ENCODE measurements at places on chromosomes 3 and 15.

- no peak for DNase-seq
Measured at GRCh38 chr15:76239786-76240185, 71.5 kb downstream of the ETFA start.

- DNase-seq, result no peak
Measured at GRCh38 chr3:17166369-17166768, 281.6 kb downstream of the PLCL2 start.

DNA sequence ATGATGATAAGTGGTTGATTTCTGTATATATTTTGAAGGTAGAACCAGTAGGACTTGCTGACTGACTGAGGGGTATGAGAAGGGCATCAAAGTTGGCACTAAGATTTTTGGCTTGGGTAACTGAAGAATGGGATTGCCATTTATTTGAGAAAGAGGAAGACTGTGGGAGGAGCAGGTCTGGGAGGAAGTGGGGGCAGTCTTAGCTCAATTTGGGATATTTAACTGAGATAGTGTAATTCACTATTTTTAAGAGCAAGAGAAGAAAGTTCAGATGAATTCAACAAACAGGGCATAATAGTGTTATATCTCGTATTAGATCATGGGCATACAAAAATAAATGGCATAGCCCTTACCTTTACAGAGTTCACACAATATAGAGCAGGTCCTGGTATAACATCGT lies 1.7 kb downstream of the BUB1B start:
- no peak for DNase-seq

DNA sequence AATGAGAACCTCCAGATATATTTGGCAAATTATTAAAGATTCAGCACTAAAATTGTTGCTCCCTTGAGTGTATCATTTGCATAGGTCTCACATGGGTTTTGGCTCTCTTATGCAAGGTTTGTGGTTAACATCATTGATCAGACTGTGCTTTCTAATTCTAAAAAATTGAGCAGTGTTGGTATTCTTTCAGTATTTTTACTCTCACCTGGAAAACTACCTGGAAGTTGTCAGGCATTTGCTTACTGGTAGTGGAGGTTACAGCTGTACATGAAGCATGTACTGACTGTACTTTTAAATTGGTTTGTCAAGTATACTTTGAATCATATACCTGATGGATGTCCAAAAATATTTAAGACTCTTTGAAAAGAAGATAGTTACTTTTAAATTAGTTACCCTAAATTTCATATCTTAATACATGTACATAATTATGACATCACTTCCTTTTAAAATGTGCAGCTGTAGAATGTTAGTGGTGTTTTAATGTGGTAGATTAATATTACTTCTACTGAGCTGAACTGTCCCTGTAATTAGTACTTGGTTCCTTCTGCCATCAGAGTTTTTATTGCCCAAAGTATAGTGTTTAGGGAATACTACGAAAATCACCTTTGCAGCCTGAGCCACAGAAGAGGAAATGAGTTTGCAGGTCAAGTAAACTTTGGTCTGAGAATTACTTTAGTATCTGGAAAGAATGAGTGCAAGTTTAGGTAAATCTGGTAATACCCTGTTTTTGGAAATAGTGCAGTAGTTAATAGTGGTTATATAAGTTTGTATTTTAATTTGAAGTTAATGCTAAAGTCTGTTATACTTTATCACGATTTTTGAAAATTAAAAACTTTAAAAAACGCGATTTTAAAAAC lies 2.8 kb downstream of the CHD2 start:
- no peak for DNase-seq

- no peak for DNase-seq
Measured at GRCh38 chr3:143367171-143367570, 247.6 kb downstream of the CHST2 start.

DNA sequence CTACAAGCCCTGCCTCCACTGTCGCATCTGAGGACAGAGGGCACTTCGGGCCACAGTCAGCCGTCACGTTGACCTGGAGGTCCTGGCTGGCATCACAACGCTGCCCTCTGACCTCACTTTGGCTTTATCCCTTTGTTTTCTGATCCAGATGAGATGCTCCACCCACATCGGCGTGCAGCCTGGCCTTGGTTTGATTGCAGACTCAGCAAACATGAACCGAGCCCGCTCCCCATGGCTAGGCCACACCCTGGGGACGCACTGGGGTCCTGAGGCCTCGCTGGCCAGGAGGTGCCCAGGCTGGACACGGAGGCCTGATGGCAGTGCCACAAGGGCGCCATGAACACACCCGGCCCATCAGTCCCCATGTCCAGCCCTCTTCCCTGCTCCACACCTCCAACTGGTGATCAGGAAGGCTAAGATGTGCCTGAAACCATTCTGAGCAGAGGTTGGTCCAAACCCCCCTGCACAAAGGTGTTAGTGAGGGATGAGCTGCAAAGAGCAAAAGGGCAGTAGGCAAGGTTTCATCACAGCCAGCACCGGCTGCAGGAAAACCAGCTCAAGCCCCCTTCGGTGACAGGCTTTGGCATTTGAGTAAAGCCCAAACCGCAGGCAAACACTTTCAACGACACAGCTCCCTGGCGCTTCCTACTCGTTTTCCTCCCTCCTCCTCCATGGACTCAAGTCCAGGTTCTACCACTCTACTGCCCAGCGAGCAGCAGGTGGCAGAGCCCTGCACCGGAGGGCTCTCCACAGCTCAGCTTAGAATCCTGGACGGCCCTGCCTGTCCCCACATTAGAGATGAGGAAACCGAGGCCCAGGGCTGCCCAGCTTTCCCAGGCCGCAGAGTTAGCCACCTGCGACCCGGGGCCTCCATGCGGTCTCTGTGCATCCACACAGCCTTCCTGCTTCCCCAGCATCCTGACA lies 165.8 kb downstream of the NUP210 start:
- no peak for DNase-seq

DNA sequence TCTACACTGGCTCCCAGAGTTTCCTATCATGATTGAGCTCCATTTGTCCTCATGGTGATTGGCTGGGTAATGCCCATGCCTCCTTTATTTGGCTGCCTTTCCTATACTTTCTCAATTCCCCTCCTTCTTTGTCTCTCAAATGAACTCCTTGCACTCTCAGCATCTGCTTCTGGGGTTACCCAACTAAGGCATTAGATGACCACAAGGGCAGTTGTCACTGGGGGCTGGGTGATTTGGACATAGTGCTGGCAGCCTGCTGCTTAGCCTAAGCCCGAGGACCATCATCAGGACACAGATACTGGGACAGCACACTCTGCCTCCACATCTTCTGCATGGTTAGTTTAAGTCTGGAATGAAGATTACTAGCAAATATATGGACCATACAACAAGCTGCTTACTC lies 49.2 kb upstream of the LRRFIP2 start:
- DNase-seq, result no peak

GRCh38 chr15:90519688-90520087 lies 10.0 kb upstream of the CRTC3 start:
- no peak for DNase-seq

- DNase-seq, result no peak
Measured at GRCh38 chr15:53031469-53031868, 241.3 kb upstream of the ONECUT1 start.

- DNase-seq, result no peak
Measured at GRCh38 chr3:170642882-170643601, 57.2 kb upstream of the SLC7A14 start.

DNA sequence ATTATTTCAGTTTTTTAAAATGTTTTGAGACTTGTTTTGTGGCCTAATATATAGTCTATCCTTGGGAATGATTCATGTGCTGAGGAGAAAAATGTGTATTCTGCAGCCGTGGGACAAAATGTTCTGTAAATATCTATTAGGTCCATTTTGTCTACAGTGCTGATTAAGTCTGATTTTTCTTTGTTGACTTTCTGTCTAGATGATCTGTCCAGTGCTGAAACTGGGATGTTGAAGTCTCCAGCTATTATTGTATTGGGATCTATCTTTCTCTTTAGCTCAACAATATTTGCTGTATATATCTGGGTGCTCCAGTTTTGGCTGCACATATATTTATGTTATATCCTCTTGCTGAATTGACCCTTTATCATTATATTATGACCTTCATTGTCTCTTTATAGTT lies 85.2 kb downstream of the UBE2E2 start:
- DNase-seq, result no peak

DNA sequence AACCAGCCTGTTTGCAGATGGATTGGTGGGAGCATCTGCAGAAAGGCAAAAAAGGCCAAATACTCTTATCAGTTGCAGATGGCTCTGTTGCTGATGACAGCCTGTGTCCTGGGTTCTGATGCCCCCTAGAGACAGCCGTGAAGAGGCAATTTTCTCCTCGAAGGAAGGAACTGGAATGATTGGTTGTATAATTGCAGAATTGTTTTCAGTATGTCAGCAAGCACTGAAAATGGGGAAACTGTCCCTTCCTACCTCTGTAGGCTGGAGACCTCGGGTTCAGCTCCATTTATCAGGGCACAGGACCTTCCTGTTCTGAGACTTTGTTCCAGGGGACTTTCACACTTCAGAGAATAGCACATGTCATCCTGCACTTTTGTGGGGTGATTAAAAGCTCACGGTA lies 103.0 kb downstream of the PGPEP1L start:
- no peak for DNase-seq

- DNase-seq, result no peak
Measured at GRCh38 chr15:75170711-75171341, 30.9 kb upstream of the C15orf39 start.

GRCh38 chr3:133441867-133442270 lies 42.0 kb downstream of the BFSP2 start:
- DNase-seq, result no peak

GRCh38 chr3:33007776-33008175 lies 56.3 kb downstream of the CCR4 start:
- no peak for DNase-seq

- DNase-seq, result no peak
Measured at GRCh38 chr3:16520241-16520969, 6.9 kb upstream of the RFTN1 start.

DNA sequence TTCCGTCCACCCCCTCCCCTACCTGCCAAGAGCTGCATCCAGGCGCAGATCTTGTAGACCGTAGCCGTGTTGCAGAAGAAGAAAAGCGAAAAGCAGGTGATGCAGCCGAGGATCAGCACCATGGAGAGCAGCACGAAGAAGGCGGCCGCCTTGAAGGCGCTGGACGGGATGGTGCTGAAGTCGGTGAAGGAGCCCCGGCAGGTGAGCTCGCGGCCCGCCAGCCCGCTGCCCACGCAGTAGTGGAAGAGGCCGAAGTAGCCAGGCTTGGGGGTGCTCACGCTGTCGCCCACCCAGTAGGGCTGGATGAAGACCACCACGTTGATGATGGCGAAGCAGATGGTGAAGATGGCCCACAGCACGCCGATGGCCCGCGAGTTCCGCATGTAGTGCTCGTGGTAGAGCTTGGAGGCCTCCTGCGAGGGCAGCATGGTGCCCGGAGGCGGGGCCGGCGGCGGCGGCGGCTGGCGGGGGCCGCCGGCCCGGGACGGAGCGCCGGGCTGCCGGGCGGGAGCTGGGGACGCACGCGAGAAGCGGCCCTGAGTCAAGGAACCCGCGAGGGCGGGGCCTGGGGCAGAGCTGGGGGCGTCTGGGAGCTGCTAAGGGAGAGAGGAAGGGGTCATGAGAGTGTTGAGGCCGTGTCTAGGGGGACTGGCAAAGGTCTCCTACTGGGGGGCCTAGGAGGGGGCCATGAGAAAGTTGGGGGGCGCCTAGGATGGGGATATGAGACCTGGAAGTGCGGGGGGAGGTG lies 1.2 kb downstream of the LHFPL4 start:
- DNase-seq, result no peak

DNA sequence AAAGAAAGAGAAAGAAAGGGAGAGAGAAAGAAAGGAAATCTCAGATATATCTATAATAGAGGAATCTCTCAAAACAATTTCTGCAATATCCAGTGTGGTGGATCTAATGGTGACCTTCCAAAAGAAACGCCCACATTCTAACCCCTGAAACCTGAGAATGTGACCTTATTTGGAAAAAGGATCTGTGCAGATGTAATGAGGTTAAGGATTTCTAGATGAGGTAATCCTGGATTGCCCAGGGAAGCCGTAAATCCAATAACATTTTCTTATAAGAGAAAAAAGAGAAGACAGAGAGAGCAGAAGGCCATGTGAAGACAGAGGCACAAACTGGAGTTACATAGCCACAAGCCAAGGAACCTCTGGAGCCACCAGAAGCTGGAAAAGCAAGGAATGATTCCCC lies 307.6 kb downstream of the ZBTB20 start:
- DNase-seq, result no peak

GRCh38 chr15:59349680-59350420 lies 22.8 kb downstream of the MYO1E start:
- no peak for DNase-seq

GRCh38 chr15:69299943-69300588 lies 1.4 kb downstream of the PAQR5 start:
- DNase-seq, result no peak

DNA sequence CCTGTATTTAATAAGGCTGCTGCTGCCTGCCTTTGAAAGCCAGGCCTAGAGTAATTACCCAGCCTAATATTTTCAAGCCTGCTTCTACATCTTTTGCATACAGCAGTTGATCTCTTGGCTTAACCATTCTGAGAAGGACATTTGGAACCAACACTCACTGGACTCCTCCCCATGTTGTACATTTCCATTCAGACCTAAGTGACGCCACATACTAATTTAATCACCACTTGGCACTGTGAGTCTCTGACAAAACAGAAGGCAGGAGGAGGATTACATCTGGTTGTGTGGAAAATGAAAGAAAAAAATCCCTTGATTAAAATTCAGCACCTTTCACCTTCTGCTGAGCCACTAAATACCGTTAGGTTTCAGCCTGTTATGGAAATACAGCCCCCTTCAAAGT lies 102.2 kb upstream of the ARRDC4 start:
- no peak for DNase-seq

DNA sequence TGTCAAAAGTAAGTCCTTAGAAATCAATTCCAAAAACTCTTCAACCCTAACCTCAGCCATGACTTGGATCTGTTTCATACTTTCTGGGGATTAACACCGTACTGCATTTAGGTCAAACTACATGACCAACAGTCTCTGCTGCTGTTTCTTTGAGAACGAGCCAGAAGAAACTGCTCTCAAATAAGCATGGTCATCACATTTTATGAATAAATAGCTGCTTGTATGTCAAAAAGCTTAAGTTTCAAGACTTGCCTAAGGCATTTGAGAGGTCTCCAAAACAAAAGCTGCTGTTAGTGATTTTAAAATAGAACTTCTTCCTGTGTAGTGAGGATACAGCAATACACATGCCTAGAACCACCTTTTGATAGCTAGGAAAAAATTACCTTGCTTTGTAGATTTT lies 166.3 kb upstream of the CHRM5 start:
- no peak for DNase-seq

Measured in activated CD8-positive, alpha-beta memory T cell treated with anti-CD3 and anti-CD28 coated beads for 1 hour (primary cell).